ENCODE measurements at places on chromosomes 1 and 21. TPM values are rescaled to one million over a fixed set of nuclear protein-coding genes. Genes with fewer than 3 reads are reported as not detected.

IL19 gene
- polyA plus RNA-seq: not detected

DNA sequence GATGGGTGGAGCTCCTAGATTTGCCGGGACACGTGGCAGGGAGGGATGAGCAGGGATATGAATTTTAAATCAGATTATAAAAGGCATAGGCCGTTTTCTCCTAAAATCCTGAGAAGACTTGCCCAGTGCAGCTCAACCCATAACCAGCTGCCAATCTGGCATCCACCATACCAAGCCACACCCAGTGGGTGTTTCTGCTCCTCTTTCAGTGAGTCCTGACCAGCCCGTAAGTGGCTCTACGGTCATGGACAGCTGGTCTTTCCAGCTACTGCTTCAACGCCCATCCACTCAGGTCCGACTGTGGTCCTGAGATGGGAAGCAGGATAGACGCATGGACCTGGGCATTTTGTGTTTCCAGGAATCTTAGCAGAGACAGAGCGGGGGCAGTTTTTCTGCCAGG lies 107.2 kb downstream of the LAMC2 start:
- DNase-seq: no peak

NASP gene
- polyA plus RNA-seq: 373 TPM

BMP8B gene
- 1.4 TPM for polyA plus RNA-seq

- DNase-seq: no peak
Observed at GRCh38 chr1:89761338-89761737, 59.5 kb upstream of the LRRC8D start.

Measured in left lung (tissue), 14 donors.